ENCODE measurements at places on chromosomes 3 and 15. TPM values are rescaled to one million over a fixed set of nuclear protein-coding genes. Genes with fewer than 3 reads are reported as not detected.

- H3K4me1 ChIP-seq = peaks cover 34% of the 10 kb centered on the region
- DNase-seq = no peak
Observed at GRCh38 chr15:101499863-101500713, 10.6 kb upstream of the PCSK6 start.

DNA sequence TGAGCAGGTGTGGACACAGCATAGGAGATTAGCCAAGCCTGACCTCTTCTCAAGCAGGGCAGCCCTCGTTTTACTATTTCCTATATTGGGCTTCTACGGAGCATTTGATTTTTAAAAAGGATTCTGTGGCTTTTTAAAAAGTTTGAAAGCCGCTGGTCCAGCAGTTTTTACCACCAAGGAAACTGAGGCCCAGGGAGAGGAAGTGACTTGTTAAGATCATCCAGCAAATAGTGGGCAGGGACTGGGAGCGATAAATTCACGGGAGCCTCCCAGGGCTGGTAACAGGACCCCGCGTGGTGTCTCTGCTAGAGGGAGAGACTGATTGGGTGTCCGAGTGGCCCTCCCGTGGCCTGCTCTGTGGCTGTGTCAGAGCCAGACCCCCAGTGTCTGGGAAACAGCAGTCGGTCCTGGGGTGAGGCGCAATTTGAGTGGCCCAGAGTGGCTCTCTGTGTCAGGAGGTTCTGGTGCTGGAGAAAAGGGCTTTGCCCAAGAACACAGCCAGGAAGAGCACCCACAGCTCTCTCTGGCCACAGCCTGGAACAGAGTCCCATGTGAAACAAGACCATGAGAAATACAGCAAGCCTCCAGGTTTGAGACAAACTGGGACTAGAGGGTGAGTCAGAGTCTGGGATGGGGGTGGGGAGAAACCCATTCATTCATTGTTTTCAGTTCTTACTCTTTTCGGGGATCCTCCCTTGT, 4.2 kb downstream of the FURIN start:
- H3K4me1 ChIP-seq = peaks cover 74% of the 10 kb centered on the region
- H3K27ac ChIP-seq = peak overlapping the region; percentile 92
- H3K27me3 ChIP-seq = no peaks in the 10 kb centered on the region
- H3K36me3 ChIP-seq = peaks cover 66% of the 10 kb centered on the region
- no peak for DNase-seq

DNA sequence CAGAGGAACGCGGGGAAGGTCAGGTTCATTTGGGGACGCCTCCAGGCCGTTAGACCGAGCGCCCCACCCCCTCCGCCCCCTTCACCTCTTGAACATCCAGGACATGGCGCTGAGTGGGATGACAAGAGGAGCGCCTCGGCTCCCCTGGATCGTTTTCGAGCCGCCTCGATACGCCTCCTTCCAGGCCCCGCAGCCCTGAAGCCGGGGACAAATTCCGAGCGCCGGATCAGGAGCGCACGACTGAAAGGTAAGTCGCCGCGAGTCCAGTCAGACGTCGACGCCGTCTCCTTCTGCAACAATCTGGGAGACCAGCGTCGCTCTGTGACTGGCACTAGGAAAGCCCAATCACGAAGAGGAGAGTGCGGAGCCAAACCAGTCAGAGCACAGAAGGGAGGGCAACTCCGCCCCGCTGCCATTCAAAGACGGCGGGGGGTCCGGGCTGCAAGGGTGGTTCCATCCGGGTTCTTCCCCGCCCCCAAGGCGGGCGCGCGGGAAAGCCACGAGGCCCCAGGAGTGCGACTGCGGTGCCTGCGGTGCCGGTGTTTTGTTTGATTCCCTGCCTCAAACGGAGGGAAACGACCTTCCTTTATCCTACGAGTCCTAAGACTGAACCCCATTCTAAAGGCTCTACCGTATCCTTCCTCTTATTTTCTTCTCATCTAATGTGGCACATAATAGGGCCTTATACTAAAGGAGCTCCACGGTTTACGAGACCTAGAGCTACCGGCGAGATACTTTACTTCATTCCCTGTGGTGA, at the start of gene HLTF:
Gene HLTF (minus strand): TSS at position 302 of the 757 bp plus-strand sequence. CDS start 197 bp downstream, at position 105.
- H3K27ac ChIP-seq = peak within 1 kb of the TSS; percentile 87
- peak; percentile 87 for DNase-seq
- peaks cover 27% of the 10 kb centered on the region for H3K4me1 ChIP-seq
- H3K36me3 ChIP-seq = peaks cover 9% of the 10 kb centered on the region

- no peaks in the 10 kb centered on the region for H3K27me3 ChIP-seq
- H3K36me3 ChIP-seq = peaks cover 28% of the 10 kb centered on the region
- peak overlapping the region; percentile 61 for H3K27ac ChIP-seq
- H3K4me1 ChIP-seq = peaks cover 96% of the 10 kb centered on the region
- no peak for DNase-seq
Observed at GRCh38 chr3:43294975-43295374, 8.6 kb downstream of the SNRK start.

GRCh38 chr15:49290191-49290590, 120.1 kb downstream of the GALK2 start:
- H3K27ac ChIP-seq = peak overlapping the region; percentile 11
- H3K36me3 ChIP-seq = peaks cover 53% of the 10 kb centered on the region
- no peak overlapping the region for H3K4me3 ChIP-seq
- DNase-seq = no peak

- H3K27ac ChIP-seq = no peak overlapping the region
- no peak for DNase-seq
- no peak overlapping the region for H3K4me3 ChIP-seq
- no peaks in the 10 kb centered on the region for H3K27me3 ChIP-seq
Observed at GRCh38 chr3:74844428-74844827, 230.0 kb upstream of the CNTN3 start.

DNA sequence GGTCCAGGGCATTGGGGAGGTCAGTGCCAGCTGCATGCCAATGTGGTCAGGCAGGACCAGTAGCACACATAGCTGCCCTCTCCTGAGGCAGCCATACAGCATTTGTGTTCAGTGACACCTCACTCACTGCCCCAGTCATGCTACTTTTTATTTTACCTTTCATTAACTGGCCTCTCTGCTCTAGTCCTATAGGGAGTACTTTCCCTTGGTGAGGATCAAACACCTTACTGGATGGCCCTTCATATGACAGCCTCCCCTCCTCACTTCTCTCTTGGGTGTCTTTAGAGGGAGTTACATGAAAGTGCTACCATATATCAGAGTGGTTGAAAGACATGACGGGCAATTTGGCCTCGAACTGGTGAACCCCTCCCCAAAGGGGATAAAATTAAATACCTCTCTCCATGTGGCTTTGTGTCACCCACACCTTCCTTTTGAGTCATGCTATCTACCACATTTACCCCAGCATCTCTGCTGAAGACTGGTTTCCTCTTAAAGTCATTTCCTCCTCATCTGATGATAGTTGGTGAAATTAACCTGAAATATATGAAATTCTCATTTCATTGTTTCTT, 17.6 kb downstream of the RLBP1 start:
- peak; percentile 40 for DNase-seq
- H3K4me1 ChIP-seq = peaks cover 46% of the 10 kb centered on the region
- H3K27me3 ChIP-seq = peaks cover 1% of the 10 kb centered on the region
- peak overlapping the region; percentile 62 for H3K27ac ChIP-seq
- peaks cover 15% of the 10 kb centered on the region for H3K36me3 ChIP-seq

GRCh38 chr3:30693470-30694120, 87.2 kb downstream of the TGFBR2 start:
- H3K4me3 ChIP-seq = no peak overlapping the region
- no peaks in the 10 kb centered on the region for H3K27me3 ChIP-seq
- peak overlapping the region; percentile 41 for H3K27ac ChIP-seq
- DNase-seq = no peak

DNA sequence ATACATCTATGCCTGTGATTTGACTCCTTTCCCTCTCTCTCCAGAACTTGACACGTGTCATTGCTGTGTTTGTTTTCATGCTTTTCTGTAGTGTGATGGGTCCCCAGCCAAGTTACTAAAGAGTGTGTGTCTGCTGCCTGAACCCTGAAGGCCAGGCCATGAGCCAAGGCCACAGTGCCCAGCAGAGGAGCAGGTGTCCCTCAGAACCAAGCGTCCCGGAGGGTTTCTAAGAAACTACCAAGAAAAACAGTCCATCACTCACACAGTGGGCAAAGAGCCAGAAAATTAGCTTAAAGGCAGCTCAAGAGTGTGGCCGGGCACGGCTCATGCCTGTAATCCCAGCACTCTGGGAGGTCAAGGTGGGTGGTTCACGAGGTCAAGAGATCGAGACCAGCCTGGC, 35.2 kb downstream of the FBXO45 start:
- H3K36me3 ChIP-seq = no peaks in the 10 kb centered on the region
- no peak for DNase-seq
- H3K4me1 ChIP-seq = peaks cover 13% of the 10 kb centered on the region

The FRMD4B gene
- 83.3 TPM for total RNA-seq

The ITPKA gene
- 2.8 TPM for total RNA-seq

The CCDC66 gene
- 40.4 TPM for total RNA-seq

The LXN gene
- 17.7 TPM for total RNA-seq

The BCHE gene
- not detected for total RNA-seq

The PRR20G gene
- total RNA-seq = not detected

The GREM1 gene
- total RNA-seq = not detected

The ASB14 gene
- not detected for total RNA-seq

The MKRN2OS gene
- not detected for total RNA-seq

The LRRN1 gene
- total RNA-seq = not detected
